ENCODE measurements at places on chromosomes 1 and 21.
A peak's percentile ranks its signal among the peaks of the same experiment; 100 is the strongest.

- no peak for DNase-seq
These were observed 41.2 kb upstream of the RGS8 start for GRCh38 chr1:182725259-182726255.

DNA sequence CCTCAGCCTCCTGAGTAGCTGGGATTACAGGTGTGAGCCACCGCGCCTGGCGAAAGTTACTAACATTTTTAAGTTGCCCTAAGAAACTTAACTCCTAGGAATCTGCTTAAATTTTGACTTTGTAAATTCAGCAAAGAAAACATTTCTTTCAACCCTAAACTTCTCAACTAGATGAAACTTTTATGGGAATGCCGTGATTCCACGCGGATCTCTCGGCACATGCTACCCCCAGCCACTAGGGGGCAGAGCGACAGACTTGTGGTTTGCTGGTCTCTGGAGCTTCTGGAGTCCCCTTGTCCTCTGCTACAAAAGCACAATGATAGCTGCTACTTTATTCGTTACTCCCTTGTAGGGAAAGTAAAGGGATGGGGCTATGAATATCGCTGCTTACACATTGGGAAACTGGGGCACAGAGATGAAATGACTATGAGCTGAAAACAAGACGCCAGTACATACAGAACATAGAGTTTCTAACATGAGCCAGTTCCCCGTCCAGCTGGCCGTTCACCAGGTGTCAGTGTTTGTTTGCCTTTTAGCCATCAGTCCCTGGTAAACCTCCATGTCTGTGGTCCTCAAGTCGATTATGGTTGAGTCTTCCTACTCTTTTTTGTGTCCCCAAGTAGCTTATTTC is 114.7 kb downstream of the PBX1 start:
- DNase-seq, result peak; percentile 40

- peak; percentile 53 for DNase-seq
These were observed 74.3 kb upstream of the COG2 start for GRCh38 chr1:230568008-230568407.

GRCh38 chr1:76137746-76138145 is 63.2 kb downstream of the ST6GALNAC3 start:
- no peak for DNase-seq

GRCh38 chr1:228334226-228334935 is 72.3 kb downstream of the TRIM11 start:
- no peak for DNase-seq

- no peak for DNase-seq
These were observed 4.0 kb upstream of the CAP1 start for GRCh38 chr1:40036574-40036973.

DNA sequence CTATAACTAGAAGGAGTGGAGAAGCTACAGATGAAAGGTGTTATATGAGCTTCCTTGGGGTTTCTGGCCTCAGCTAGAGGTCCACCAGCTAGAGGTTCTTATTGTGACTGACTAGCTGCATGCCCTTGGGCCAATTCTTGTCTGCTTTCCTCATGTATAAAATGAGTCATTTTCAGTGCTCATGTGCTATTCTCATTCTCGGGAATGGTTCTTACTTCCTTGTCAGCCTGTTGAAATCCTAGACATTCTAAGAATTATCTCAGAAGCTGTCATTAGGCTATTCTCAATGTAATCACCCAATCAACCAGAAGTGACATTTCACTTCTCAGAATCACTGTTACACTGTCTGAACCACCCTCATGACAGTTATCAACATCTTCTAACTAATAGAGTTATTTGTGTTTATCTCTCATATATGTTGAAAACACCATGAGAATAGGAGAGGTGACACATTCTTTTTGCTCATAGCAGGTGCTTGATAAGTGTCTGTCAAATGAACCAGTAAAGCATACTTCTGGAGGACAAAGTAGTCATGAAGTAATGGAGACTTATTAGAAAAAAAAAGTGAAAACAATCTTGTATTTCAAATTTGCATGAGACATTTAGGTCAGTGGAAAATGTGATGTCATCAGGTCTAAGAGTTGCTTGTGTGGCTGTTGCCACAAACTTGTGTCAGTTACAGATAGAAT is 122.8 kb upstream of the IVNS1ABP start:
- DNase-seq, result no peak

DNA sequence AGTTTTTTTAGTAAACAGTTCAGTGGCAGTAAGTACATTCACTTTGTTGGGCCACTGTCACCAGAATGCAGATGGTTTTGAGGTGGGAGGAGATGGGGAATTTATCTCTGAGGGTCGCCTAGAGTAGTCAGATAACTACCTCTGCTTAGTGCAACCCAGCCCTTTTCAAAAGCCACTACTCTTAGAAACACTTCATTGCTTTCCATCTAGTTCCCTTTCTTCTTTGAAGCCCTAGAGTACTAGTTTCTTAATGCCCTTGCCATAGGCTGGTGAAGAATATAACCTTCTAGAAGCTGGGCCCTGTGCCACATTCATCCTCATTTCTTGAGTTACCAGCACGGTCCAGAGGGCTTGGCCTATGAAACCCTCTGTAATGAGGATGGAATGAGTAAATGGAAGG is 28.4 kb upstream of the ST3GAL3 start:
- no peak for DNase-seq

- no peak for DNase-seq
These were observed 79.7 kb downstream of the ZNF326 start for GRCh38 chr1:90074566-90074965.

DNA sequence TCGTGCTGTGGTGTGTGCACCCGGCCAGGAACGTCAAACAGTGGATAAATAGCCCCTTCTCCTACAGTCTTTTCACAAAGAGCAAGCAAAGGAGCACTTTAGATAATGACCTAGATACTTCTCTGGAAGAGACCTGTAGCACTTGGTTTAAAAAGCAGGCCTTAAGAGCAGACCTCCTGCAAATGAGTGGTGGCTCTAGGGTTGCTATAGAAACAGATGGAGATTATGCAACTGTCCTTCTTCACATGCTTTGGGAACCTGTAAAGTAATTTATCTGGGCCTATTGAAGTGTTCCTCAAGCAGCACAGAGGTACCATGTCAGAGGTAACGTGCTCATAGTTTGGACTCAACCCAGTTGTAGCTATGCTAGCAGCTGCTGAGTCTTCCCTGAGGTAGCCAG is 208.2 kb upstream of the KIAA0040 start:
- no peak for DNase-seq

- no peak for DNase-seq
These were observed 253.5 kb upstream of the ADAMTS5 start for GRCh38 chr21:27220416-27220815.

GRCh38 chr1:119463569-119463968 is 43.4 kb upstream of the HSD3B1 start:
- DNase-seq, result no peak

DNA sequence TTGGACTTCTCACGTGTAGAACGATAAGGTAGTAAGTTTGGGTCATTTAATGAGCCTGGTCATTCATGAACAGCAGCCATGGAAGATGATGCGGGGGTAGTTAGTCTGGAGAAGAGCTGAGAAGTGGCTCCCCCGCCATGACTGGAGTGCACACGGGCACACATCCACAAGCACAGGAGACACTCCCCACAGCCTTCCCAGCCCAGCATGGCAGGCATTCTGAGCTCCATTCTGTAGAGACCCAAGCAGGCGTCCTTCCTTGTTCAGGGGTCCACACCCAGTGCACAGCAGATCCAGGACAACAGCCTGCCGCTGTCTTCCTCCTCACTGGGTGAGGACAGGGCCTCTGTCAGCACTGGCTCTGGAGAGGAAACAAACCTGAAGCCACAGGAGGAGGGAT is 57.0 kb downstream of the SCCPDH start:
- peak; percentile 5 for DNase-seq

DNA sequence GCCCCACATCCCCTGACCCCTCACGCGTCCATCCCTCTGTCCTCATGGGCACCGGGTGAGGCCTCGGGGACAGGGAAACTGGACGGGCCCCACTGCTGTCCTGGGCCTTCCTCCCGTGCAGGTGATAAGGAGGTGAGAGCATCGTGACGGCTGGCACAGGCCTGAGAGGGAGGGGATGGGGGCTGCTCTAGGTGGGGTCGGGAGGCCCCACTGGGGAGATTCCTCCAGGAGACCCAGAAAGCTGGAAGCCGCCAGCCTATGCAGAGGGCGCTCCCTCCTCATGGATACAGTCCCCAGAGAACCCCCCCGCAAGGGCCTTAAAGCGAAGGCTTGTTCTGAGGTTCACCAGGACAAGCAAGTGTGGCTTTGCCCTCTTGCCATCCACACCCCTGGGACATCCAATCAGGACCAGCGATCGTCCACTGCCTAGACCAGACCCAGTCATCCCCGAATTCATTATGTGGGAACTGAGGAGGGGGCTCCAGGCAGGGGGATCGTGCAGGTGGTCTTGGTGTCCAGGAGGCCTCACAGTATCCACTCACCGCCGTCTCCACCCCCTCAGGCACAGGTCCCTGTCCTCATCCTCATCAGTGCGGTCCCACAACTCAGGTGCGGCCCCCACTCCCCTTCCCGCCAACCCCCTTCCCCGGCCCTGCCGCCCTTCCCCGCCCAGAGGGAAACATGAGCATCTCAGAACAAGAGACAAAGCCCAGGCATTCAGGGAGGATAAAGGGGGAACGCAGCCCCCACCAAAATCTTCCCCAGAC is 45.3 kb upstream of the COL18A1 start:
- DNase-seq, result no peak

DNA sequence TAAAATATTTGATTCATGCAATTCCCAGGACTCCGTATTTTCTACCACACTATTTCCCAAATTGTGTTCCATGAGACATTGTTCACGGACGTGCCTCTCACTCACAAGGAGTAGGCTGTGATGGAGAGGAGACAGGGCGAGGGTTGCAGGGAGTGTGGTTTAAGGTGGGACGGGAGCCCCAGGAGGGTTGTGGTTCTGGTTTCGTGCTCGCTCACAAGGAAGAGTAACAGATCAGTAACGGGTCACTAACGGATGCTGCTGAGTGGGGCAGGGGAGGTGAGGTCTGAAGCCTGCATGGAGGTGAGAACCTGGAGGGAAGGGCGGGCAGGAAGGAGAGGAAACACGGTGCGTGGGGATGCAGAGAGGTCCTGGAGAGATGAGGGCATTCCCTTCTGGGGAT is 28.8 kb downstream of the TFF3 start:
- no peak for DNase-seq

DNA sequence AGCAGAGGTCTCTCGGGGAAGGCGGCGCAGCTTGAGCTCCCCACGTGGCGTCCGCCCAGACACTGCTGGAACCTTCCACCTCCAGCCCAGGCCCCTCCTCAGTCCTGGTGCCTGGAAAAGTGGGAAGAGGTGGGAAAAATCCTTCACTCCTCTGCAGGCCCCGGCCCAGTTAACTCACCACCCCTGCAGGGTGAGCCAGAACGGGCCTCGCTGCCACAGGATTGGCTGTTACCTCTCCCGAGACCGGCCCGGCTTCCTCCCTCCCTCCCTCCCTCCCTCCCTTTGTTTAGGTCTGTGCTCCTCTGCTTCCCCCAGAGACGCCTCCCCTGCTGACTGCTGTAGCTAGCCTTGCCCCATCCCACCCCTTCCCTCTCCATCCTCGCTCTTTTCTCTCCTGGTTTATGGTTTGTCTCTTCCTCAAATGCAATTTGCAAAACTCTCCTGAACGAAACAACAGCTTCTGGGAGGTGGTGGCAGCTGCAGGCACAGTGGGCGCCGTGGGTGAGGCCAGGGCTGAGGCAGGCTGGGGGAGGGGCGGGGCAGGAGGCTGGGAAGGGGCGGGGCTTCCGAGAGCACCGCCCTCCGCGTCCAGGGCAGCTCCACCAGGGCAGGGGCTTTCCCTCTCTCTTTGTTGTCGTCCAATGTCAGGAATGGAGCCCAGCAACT is 6.5 kb downstream of the CAPN9 start:
- DNase-seq, result no peak

GRCh38 chr1:68173283-68173935 is 58.9 kb downstream of the WLS start:
- DNase-seq, result no peak

GRCh38 chr1:205375835-205376545 is 19.3 kb upstream of the KLHDC8A start:
- peak; percentile 73 for DNase-seq

DNA sequence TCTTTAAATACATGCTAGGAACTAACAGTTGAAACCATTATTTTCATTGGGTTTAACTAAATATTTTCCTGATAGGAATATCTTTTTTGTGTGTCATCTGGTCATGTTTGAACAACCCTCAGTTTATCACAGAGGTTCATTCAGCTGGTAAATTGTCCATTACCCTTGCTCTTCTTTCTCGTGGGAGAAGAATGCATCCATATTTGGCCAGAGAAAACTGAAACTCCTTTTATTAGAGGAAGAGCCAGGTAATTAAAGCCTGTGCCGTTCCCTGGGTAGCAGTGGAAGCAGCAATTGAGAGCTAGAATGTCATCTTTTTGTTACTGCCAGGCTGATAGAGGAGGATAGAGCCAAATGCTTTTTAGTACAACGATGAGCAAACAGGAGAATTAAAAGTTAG is 587.2 kb upstream of the ZRANB2 start:
- DNase-seq, result no peak

DNA sequence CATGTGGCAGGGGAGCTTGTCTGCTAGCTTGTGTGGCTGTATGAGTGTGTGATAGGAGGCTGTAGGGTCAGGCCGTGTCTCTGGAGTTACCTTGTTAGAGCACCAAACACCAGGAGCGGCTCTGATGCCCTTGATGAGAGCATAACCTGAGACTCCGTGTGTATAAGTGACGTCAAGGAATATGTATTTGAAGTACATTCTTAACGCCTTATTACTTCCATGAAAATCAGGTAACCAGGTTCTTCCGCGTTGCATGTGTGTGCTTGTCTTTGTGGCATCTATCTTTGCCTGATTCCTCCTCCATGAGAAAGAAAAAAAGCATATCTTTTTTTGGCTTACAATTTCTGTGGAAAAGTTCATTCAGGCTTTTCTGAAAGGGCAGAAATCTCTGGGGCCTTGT is 4.6 kb downstream of the OLFML3 start:
- DNase-seq, result no peak

- DNase-seq, result no peak
These were observed at the start of gene TAS1R3 for GRCh38 chr1:1331068-1331965. TAS1R3 (plus strand) TSS chr1:1331280; CDS start chr1:1331346, 66 bp downstream.

GRCh38 chr1:53572065-53572814 is 113.0 kb downstream of the DMRTB1 start:
- peak; percentile 53 for DNase-seq

GRCh38 chr1:165759095-165759494 is 9.6 kb downstream of the TMCO1 start:
- no peak for DNase-seq

DNA sequence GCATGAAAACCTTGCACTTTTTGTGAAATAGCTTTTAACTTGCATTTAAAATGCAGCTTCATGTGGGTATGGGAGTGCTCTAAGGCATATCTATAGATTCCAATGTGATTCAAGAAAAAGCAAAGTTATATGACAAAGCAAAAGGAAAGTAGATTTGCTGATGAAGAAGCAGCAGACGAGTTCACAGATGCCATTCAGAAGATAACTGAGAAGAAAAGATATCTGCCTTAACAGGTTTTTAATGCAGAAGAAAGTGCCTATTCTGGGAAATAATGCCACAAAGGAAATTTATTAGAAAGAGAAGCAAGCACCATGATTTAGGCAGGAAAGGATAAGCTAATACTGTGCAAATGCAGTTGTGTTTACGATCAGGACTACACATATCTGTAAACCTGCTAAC is 68.1 kb downstream of the PHTF1 start:
- no peak for DNase-seq
